ENCODE measurements at places on chromosomes 2 and 18.

DNA sequence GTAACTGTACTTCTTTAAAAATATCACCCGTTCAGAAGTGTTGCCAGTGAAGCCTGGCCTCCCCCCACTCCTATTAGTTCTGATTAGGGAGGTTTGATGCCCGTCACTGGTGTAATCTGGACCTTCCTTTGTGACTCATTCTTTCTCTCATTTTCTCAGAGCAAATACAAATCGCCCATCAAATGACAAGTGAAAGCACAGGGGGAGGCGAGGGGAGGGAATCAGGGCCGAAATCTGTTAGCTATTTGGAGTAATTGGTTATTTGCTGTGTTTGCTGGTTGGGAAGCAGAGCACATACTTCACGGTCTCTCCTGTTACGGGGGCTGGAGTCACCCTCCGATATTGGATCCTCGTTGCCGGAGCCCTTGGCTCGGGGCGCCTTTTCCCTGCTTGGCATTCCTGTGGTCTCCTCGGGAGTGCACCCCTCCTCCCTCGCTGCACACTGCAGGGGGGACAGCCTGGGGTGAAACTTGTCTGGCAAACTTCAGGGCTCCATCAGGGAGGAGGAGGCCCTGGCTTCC is 178.1 kb downstream of the DYSF start:
- no peak for DNase-seq

DNA sequence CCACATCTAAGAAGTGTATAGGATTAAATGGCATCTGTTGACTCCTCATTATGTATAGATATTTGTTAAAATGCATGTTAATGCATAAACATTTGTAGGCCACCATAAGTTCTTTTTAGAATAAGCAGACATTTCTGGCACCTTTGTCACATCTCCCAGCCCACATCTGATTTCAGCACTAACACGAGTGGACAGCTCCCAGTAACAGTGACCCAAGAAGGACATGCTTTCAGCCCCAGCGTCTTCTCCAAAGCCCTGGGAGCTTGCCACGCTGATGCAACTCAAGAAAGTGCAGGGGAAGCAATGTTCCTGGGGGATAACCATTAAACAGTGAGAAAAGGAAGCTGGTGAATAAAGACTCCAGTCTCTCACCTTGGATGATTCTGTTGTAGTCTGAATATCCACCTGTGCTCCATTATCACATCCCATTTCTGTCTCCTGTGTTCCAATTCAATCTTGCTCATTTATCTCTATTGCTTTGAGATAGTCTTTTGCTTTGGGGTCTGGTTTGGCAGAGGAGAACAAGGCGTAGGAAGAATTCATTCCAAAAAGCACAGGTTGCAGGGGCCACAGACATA is 182.6 kb upstream of the THSD7B start:
- DNase-seq, result no peak

DNA sequence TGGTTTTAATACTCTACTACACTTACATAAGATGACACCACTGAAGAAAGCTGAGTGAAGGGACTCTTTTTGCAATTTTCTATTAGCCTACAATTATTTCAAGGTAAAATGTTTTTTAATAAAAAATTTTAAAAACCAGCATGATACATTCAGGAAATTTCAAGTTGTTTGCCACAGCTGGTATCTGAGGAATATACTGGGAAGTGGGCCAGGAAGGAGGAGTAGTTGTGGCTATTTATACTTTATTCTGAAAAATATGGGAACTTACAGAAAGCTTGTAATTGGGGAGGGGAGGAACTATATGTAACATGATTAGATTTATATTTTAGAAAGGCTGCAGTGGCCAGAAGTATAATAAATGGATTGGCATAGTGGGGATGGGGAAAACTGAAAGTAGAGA is 40.8 kb downstream of the WDR35 start:
- DNase-seq, result no peak

DNA sequence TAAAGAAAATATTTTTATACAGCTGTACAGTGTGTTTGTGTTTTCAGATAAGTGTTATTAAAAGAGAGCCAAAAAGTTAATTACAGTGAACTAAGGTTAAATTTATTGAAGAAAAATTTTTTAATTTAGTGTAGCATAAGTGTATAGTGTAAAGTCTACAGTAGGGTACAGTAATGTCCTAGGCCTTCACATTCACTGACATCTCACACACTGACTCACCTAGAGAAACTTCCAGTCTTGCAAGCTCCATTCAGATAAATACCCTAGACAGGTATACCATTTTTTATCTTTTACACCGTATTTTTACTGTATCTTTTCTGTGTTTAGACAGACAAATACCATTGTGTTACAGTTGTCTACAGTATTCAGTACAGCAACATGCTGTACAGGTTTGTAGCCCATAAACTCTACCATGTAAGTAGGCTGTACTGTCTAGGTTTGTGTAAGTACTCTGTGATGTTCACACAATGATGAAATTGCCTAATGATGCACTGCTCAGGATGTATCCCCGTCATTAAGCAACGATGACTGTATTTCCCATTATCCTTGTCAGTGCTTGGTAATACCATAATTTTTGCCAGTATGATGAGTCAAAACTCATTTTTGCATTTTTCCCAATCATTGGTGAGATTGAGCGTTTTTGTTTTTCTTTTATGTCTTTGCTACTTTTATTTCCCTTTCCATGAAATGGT is 48.2 kb upstream of the B3GNT2 start:
- DNase-seq, result no peak

DNA sequence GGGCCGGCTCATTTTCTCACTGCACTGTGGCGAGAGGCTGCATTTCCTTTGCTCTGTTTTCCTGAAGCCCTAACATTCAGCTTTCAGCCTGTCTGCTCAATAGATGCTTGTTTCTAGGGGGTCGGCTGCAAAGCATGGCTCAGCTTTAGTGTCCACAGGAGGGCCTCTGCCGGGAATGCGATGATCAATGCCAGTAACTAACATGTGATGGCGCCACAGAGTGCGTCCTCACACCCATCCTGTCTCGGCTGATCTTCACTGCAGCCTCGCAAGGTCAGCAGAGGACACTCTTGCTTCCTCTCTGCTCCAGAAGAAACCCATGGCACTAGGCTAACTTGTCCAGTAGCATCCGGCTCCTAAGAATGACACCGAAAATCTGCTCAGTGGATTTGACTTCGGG is 156.4 kb upstream of the PXDN start:
- no peak for DNase-seq

DNA sequence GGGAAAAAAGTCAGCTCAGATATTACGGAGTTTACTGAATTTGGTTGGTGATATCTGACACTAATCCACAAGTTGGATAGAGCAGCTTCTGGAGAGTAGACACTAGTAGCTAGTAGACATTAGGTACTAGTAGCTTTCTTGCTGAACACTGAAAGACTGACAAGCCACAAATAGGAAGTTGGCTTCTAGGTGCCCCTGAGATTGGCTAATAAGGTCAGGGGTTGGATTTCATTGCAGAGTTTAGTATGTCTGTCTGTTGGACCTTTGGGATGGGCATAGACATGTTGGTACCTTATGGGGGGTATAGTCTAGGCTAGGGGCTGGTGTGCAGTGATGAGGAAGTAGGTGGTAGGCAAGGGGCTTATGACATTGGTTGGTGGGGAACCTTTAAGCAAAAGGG is 164.9 kb upstream of the LRRTM1 start:
- DNase-seq, result no peak

- DNase-seq, result no peak
Measured at GRCh38 chr2:100655936-100656534, 93.2 kb downstream of the PDCL3 start.

DNA sequence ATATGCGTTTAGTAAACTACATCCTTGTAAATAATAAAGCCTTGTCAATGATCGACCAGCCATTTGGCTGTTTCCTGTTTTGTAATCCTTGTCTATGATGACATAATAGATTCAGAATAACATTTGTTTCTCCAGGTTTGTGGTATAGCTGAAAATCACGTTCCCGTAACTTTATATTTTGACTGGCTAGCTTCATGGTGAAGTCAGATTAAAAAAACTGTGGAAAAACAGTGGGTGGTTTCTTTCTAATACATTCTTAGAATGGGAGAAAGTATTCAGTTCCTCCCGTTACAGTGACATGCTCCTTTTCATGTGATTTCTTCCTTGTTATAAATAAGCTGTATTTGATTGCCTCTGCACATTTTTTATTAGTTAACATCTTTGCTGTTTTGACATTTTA is 366.9 kb downstream of the NYAP2 start:
- DNase-seq, result no peak

DNA sequence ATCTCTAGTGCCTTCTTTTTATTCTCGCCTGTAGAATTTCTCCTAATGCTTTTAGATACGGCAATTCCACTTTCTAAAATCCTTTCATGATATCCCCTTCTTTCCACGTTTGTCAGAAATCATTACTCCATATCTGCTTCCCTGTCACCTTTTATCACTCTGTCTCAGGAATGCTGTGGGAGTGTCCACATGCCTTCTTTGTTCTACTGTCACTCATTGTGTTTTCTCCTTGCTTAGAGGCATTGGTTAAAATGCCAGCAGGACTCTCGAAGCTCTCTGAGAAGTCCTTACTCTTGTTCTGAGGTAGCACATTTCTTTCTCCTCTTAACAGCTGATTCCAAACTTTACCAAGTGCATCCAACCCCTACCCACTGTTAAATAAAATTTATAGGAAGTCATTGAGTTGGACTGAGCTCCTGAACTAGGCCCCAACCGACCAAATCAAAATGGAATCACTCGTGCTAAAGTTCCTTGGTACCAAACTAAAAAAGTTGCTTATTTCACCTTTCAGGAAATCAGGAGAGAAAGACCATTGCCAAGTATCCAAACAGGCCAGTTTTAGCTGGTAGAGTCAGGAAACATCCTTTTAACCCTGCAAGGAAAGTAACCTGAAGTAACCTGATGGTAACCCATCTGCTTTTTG is 10.6 kb upstream of the GALNT5 start:
- no peak for DNase-seq

DNA sequence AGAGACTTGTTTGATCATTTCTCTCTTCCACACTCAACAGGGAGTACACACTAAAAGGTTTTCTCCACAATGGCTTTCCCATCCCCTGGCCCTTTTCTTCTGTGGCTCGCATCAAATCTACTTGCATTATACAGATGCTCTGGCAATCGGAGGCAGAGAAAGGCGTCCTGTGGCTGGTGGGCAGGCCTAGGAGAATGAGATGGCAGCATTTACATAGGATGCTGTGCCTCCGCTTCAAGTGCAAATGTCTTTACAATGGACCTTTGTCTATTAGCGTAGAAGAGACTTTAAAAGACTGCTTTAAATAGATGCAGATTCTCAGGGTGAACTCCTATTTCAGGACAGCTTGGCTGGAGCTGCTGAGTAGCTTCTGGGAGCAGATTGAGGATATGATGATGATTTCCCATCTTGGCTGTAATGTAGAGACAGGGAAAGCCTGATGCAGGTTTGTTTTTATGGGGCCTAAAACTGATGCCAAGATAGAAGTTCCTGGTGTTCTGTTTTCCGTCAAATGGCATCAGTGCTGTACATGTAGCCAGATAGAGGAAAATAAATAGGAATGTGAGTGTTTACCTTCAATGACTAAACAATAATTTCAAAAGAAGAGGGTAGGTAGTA is 423.4 kb downstream of the RND3 start:
- no peak for DNase-seq

DNA sequence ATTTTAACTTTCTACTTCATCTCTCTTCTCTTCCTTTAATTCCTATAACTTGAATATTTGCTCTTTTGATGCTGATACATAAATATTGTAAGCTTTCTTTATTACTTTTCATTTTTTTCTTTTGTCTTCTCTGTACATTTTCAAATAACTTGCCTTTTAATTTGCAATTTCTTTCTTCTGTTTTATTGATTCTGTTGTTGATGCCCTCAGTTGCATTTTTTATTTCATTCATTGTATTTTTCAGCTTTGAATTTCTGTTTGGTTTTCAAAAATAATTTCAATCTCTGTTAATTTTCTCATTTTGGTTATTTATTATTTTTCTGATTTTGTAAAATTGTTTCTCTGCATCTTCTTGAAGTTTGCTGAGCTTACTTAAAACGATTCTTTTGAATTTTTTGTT is 47.0 kb downstream of the AQP4 start:
- DNase-seq, result no peak

- no peak for DNase-seq
Measured at GRCh38 chr18:21053127-21053526, 58.5 kb downstream of the ROCK1 start.

DNA sequence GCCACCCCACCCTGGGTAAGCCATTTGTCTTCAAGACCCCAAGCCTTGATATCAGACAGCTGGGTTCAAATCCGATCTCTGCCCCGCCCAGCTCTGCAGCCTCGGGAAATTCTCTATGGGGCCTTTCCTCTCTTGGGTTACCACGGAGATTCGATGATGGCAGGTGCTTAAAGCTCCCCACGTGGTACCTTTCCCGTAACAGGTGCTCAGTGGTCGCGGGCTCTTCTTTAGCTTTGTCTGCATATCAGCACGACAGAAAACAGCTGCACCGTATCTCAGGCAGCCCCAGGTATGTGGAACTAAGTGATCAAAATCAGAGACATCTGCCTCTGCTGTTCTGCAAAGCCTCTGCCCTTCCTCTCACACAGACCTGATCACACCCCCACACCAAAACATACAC is 37.4 kb downstream of the TTC32 start:
- no peak for DNase-seq

- DNase-seq, result no peak
Measured at GRCh38 chr2:8552293-8552801, 129.5 kb upstream of the ID2 start.

GRCh38 chr2:30481323-30481800 is 34.3 kb downstream of the LCLAT1 start:
- no peak for DNase-seq

- DNase-seq, result no peak
Measured at GRCh38 chr2:121295911-121296650, 11.1 kb upstream of the TFCP2L1 start.

DNA sequence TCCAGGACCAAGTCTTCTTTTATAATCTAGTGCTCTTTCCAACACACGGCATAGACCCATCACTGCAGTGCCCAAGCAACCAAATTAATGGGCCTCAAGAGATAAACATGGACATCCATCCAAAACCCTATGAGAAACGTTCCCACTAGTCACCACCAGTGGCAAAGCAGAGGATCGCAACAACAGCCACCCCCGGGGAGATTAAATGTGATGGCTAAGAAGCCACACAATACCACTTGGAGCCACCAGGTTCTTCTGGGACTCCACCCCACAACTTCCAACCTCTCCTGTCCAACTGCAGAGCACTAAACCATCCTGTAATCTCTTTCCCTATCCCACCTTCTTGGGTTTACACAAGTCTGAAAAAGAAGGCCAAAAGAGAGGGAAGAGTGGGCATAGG is 123.8 kb downstream of the BCL11A start:
- no peak for DNase-seq

DNA sequence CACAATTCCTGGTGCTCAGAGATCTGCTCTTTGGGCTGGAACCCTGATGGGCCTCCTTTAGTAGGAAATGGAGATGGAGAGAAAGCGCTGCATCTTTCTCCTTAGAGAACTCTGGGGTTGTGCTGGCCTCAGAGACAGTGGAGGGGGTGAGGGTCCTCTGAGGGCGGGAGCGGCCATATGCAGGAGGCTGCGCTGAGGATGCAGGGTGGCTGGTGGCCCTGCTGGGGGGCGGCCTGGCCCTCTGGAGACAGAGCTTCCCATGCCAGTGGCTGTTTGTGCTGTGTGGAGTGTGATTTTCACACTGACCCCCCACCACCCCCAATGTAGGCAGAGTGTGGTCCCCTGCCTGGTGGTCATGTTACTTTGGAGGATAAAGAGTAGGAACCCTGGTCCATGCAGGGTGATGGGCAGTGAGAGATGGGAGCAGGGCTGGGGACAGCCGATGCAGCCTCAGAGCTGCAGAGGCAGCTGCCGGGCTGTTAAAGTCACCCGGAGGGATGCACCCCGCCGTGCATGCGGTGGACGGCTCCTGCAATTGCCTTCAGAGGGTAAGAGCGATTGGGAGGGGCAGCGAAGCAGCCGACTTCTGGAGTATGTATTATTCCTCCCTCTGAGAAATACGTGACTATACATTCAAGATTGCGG is 194.6 kb downstream of the FAM210A start:
- no peak for DNase-seq
